Chondrocyte (in vitro differentiated cells): ENCODE measurements at places on chromosomes 5 and 9.

GRCh38 chr5:112390327-112390726, 28.8 kb downstream of the EPB41L4A start:
- no peak for DNase-seq

GRCh38 chr9:101326501-101326900, 58.3 kb downstream of the BAAT start:
- no peak for DNase-seq

- no peak for DNase-seq
Observed at GRCh38 chr9:120610975-120611689, 31.2 kb upstream of the CDK5RAP2 start.

GRCh38 chr5:81748556-81748955, 2.3 kb downstream of the SSBP2 start:
- DNase-seq, result no peak

- no peak for DNase-seq
Observed at GRCh38 chr5:59460368-59461153, 433.0 kb downstream of the PDE4D start.

- DNase-seq, result no peak
Observed at GRCh38 chr9:98970532-98971041, 26.9 kb downstream of the COL15A1 start.

DNA sequence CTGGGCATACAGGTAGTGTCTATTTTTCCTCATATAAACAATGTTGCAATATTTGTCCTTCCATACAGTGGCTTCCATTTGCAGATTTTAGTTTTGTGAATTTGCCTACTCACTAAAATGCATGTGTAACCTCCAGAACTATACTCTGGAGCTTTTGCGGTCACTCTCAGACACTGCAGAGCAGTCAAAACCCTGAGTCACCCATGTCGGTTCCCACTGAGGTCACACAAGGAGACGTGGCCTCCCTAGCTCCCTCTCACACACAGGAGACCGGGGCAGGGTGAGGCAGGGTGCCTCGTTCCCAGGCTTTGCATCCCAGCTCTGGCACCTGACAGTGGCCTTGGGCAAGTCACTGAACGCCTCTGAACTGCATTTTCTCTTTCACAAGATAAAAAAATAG, 55.5 kb upstream of the ZNF354A start:
- DNase-seq, result peak; percentile 47

DNA sequence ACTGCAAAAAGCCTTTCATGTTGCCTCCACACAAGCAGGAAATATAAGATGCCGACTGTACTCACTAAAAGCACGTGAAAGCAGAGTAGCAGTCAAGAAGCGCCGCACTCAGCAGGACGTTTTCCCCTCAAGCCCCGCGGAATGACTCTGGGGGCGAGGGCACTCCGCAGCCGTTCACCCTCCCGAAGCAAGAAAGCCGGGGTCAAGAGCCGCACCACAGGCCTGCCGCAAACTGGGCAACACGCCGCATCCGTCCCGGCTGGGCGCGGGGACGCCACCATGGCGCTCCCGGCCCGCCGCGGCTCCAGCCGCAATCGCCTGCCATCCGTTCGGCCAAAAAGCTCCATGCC, 364 bp downstream of the RPS6 start:
- no peak for DNase-seq

DNA sequence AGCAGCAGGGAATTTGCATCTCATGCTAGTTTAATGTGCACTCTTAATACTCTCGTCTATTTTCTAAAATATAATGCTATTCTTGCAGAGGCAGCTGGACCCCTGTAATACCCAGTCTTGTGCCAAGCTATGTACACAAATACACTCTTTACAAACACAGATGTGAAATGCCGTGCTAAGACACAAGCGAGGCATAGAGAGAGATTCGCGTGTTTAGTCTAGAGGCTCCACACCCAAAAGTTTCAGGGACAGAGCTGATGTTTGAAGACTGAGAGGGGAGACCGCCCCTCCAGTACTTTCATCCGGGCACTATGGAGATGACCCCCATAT, 1.2 kb downstream of the DPYSL3 start:
- no peak for DNase-seq

DNA sequence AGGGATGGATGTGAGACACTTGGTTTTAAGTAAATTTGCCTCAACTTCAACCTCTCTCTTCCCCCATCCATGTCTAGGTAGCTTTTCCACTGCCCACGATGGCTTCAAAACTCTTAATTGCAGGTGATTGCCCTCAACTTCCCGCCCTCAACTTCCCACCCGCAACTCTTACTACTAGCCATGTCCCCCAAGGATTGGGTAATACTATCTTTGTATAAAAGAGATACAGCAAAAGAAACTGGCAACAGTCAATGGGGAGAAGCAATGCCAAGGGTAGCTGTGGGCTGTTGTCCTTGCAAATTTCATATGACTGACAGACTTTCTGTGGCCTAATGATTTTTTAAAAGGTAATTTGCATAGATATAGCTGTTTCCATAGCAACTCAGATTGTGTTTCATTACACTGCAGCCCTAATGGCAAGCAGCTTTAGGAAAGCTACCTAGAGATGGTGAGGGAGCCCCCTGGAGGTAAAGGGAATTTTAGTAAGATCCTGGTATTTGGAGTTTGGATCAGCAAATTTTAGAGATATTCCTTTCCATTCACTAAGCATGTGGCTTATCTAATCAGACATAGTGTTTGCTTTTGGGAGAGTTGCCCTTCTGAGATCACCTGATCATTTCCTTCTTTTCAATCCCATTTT, 421.5 kb upstream of the DAP start:
- no peak for DNase-seq

- no peak for DNase-seq
Observed at GRCh38 chr5:127306647-127307046, 16.1 kb downstream of the MEGF10 start.

GRCh38 chr5:42912184-42912798, 100.6 kb upstream of the SELENOP start:
- DNase-seq, result no peak

DNA sequence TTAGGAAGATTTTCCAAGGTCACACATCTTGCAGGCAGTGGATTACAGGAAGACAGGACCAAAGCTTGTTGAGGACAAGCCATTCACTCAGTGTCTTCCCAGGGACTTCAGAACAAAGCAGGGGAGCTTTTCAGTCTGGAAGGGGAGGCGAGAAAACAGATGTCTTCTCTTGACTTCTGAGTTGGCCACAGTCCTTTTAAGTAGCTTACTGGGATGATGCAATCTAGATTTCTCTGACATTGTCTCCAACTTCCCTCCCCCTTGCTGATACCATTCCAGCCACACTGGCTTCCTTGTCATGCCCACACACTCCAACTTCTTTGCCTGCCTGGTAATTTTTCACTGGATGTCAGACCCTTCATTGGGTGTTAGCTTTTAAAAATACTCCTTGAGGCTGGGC, 174.2 kb upstream of the TBC1D2 start:
- DNase-seq, result no peak

DNA sequence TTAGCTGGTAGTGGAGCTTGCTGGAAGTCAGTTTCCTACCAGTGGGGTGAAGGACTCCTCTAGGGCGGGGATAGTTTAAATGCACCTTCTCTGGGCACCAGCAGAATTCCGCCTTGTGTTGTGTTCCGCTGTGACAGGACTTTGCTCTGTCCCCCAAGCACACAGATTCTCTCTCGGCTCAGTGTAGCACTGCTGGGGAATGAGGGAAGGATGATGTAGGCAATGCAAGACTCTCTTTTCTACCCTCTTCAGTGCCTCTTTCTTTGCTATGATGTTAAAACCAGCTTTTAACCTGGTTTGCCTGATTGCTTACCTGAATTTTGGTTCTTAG, 155.2 kb upstream of the SH3GL2 start:
- no peak for DNase-seq

DNA sequence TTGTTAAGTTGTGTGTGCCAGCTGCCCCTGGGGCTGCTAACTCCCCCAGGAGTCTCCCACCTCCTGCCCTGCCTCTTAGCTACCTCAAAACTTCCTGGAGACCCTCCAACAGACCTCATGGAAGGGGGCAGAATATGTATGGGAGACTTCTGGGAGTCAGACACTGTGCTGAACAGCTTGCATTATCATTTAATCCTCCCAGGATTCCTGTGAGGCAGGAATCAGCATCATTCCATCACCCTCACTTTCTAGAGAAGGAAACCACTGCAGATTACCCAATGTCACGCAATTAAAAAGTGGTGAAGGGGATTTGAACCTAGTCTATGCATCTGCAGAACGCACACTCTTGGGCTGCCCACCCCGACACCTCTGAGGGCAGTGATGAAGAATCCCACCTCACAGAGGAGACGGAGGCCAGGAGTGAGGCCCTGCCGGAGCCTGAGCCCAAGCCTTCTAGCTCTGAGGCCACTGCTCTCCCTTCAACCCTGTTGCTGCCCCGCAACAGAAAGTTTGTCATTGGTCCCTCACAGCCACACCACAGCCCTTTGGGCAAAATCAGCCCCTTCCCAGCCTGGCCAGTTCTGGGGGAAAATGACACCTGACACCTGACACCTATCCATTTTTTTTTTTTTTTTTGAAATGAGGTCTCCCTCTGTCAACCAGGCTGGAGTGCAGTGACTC, 30.3 kb upstream of the IL17B start:
- peak; percentile 38 for DNase-seq
